Left lung (tissue), 14 donors: ENCODE measurements at places on chromosomes 12 and 14. TPM values are rescaled to one million over a fixed set of nuclear protein-coding genes. Genes with fewer than 3 reads are reported as not detected.

Gene SCN8A
- 1.3 TPM for polyA plus RNA-seq

Gene CRACR2A
- polyA plus RNA-seq: 3.3 TPM

Gene FOXN4
- polyA plus RNA-seq: 0.85 TPM

Gene SOCS2
- polyA plus RNA-seq: 30.1 TPM

Gene ADCY6
- polyA plus RNA-seq: 57.0 TPM

Gene SIX1
- polyA plus RNA-seq: 2.4 TPM
